ENCODE measurements at places on chromosomes 16 and 17.

DNA sequence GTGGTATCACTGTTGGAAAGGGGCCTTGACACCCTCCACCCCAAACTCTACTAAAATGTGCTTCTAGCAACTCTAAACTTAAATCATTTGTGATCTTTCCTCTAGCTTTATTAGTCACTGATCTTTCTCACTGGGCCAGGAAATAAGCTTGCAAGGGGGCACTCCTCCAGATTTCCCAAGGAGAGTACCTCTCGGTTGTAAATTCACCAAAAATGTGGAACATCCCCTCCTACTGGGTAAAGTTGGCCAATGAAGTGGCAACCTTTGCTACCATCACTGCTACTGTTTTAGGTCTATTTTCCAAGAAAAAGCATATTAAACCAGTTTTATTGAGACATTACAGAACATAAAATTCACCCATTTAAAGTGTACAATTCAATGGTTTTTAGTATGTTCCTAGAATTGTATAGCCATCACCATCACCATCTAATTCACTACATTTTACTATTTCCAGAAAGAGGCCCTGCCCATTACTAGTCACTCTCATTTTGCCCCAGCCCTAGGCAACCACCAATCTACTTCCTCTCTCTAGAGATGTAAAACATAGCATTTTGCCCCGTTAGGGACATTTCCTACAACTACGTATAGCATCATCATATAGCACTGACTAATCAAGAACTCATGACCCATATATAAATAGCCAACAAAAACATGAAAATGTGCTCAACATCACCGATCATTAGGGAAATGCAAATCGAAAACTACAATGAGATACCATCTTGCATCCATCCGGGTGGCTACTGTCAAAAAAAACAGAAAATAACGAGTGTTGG is 44.6 kb upstream of the ADCY9 start:
- no peak for DNase-seq

DNA sequence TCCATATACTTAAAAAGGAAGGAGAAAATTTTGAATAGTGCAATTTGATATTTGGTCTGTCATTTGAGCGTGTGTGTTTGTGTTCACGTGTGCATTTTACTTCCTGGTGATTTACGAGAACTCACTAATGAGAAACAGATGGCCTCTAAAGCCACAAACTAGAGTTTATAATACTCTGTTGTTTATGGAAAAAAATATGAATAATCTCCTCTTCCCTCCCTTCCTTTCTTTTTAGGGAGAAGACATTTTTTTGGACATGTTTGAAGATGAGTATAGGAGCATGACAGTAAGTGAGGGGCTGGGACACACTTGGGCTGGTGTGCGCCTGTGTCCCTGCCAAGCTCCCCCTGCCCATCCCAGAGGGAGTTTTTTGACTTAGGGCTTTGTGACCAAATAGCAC is 102.7 kb downstream of the CLEC16A start:
- no peak for DNase-seq

- no peak for DNase-seq
Observed at GRCh38 chr17:42901535-42902229, 1.1 kb downstream of the G6PC1 start.

- no peak for DNase-seq
Observed at GRCh38 chr17:28115046-28115445, 72.6 kb downstream of the NLK start.

GRCh38 chr16:1494129-1494640 is 1.0 kb downstream of the TELO2 start:
- no peak for DNase-seq

- no peak for DNase-seq
Observed at GRCh38 chr17:5552841-5553240, 31.5 kb downstream of the NLRP1 start.

GRCh38 chr16:85162478-85163277 is 50.4 kb upstream of the CIBAR2 start:
- DNase-seq: no peak

DNA sequence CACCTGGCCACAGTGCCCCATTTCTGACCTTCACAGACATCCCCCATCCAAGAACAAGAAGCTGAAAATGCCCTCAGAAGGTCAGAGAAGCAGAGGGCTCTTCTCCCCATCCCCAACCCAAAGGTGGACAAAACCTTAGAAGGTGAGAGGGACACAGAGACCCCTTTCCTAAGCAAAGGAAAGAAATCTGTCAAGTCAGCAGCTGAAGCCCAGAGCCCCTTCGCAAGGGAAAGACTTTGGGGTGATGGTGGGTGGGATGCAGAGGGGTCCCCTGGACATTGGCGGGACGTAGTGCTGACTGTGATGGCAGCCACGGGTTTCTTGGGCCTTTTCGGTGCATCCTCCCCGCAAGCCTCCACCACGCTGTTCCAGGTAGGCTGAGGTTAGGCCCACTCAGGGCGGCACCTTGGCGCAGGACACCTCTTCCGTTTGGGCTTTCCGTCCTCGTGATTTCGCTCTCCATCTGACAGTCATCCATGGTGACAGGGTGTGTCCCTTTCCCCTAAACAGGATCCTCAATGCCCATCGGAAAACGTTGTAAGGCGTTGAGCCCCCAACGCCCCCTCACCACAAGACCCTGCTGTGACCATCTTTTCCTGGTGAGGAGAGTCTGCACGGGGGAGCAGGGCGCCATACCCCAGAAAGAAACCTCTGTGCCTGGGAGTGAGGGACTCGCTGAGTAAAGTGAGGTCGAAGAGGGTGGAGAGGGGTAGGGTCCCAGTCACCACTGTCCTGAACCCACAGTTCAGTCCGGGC is 10.7 kb upstream of the GSDMA start:
- no peak for DNase-seq
